ENCODE measurements at places on chromosomes 13 and 19. TPM values are rescaled to one million over a fixed set of nuclear protein-coding genes. Genes with fewer than 3 reads are reported as not detected.

DNA sequence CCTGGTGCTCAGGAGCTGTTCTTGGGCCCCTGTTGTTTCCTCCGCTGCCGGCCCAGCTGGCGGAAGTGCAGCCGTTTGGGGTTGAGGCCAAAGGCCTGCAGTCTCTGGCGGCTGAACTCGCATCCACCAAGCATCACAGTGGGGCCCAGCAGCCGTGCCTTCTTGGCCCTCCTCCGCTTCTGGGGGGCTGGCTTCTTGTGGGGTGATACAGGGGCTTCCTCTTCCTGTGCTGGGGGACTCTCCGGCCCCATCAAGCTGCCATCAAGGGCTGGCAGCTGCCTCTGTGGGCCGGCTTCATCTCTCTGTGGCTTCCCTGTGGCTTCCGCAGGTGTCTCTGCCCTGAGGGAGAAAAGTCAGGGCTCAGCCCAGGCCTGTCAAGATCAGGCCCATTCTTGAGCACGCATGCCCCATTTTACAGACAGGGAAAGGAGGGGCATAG is 10.3 kb downstream of the ATG4D start:
- no peak overlapping the region for H3K4me3 ChIP-seq
- H3K36me3 ChIP-seq: no peaks in the 10 kb centered on the region
- H3K27ac ChIP-seq: peak overlapping the region; percentile 35
- peak; percentile 46 for DNase-seq
- peaks cover 3% of the 10 kb centered on the region for H3K4me1 ChIP-seq
- no peaks in the 10 kb centered on the region for H3K27me3 ChIP-seq

GRCh38 chr19:14371301-14371821 is 9.9 kb upstream of the ADGRE5 start:
- peaks cover 12% of the 10 kb centered on the region for H3K4me1 ChIP-seq
- peak overlapping the region; percentile 75 for H3K27ac ChIP-seq
- DNase-seq: no peak
- H3K4me3 ChIP-seq: no peak overlapping the region

DNA sequence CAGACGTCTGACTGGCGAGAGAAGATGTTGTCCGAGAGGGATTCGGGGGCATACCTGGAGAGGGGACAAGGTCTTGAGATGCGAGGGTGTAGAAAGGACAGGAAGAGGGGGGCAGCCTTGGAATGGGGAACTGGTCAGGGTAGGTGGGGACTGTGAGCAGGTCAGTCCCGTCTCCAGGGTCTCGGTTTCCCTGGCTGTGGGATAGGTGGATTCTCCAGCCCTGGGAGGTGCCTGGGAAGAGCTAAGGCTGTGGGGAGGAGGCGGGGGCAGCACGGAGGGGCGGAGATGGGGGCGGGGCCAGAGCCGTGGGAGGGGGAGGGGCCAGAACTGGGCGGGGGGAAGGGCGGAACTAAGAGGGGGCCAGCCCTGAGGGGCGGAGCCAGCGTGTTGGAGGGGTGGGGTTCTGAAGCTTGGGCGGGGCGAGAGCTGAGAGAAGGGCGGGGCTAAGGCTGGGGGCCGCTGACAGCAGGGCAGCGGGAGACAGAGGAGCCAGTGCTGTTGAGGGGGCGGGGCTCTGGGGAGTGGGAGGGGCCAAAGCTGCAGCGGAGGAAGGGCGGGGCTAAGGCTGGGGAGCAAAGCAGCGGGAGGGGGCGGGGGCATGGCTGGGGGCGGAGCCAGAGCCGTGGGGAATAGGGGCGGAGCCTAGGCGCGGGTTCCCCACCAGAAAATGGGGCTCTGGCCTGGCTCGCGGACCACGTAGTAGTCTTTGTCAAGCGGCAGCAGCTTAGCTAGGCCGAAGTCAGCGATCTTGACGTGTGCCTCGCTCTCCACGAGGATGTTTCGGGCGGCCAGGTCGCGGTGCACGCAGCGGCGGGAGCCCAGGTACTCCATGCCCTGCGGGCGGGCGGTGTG is 9.5 kb upstream of the INSL3 start:
- H3K36me3 ChIP-seq: no peaks in the 10 kb centered on the region
- peak; percentile 82 for DNase-seq
- no peak overlapping the region for H3K27ac ChIP-seq
- no peak overlapping the region for H3K4me3 ChIP-seq

- H3K27me3 ChIP-seq: no peaks in the 10 kb centered on the region
- no peak overlapping the region for H3K27ac ChIP-seq
- no peaks in the 10 kb centered on the region for H3K4me1 ChIP-seq
- no peak for DNase-seq
Observed at GRCh38 chr13:21234526-21234925, 58.1 kb downstream of the MRPL57 start.

DNA sequence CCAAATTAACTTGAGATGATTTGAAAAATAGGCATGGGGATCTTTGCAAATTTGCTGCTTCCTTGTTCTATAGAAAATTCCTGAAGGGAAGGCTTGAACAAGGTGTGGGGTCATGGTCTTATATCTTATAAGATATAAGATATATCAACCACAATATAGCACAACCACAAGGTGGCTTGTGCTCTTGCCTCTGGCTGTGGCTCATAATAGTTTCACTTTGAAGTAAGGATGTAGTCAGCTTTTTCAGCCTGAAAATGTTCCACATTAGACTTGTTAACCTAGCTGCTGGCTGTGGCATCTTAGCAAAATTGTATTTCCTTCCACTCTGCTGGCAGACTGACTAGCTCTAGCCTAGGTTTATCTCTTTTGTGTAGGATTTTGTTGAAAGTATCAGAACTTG is 169.7 kb downstream of the KLF5 start:
- DNase-seq: no peak
- H3K27ac ChIP-seq: no peak overlapping the region
- no peaks in the 10 kb centered on the region for H3K4me1 ChIP-seq

DNA sequence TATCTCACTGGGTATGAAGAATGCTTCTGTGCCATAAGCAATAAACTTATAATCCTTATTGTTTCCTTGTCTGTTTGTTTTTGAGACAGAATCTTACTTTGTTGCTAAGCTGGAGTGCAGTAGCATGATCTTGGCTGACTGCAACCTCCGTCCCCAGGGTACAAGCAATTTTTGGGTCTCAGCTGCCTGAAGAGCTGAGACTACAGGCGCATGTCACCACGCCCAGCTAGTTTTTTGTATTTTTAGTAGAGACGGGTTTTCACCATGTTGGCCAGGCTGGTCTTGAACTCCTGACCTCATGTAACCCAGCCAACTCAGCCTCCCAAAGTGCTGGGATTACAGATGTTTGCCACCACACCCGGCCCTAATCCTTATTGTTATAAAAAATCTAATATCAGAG is 112.5 kb downstream of the MYO16 start:
- H3K27me3 ChIP-seq: no peaks in the 10 kb centered on the region
- no peak for DNase-seq
- H3K36me3 ChIP-seq: no peaks in the 10 kb centered on the region

DNA sequence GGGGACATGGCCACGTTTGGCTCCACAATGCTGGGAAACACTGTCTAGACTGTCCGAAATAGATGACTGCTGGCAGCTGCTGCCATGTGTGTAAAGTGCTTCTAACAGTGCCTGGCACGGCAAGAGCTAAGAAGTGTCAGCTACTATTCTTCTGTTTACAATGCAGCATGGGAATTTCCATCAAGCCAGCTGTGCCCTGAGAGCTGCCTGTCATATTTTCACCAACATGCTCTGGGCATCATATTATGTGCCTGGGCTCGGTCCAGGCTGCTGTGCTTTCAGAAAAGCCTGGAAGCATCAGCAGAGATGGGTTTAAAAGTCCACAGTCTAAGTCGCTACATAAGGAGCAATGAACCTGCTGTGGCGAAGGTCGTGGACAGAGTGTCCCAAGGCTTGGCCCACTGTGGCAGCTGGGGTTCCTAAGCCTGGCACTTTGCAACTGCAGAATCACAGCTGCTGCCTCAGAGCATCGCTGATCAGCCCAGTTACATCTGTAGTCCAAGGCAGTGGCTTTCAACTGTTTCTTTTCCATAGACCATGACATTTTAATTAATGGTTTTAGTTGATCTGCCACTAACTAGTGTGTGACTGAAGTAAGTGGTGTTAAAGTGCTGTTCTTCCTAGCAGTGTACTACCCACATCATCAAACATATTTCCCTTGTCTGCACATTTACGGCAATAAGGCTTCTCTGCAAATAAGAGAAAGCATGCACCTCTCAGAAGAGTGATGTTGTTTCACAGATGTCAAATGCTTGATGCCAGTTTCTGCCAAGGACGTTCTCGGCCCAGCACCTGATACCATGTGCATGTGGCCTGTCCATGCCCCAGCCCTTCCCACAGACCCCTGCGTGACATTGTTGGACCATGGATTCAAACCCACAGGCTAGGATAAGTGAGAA is 95.7 kb upstream of the C1QTNF9B start:
- peaks cover 8% of the 10 kb centered on the region for H3K4me1 ChIP-seq
- no peak overlapping the region for H3K27ac ChIP-seq
- H3K4me3 ChIP-seq: no peak overlapping the region
- no peak for DNase-seq
- no peaks in the 10 kb centered on the region for H3K36me3 ChIP-seq

DNA sequence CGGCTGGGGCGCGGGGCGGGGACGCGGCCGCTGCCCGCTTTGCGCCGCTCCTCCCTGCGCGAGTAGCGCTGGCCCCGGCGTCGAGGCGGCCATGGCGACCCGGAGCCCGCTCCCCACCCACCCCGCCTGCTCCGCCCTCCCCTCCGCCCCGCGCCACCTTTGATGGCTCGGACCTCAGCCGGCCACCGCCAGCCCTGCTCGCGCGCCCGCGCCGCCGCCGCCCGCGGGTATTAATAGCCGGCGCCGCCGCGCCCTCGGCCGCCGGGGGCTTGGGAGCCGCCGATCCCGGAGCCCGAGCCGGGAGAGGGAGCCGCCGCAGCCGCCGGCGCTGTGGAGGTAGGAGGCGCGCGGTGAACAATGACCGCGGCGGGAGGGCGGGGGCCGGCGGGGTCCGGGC is 261 bp downstream of the FARP1 start:
- peak overlapping the region; percentile 87 for H3K4me3 ChIP-seq
- peak overlapping the region; percentile 81 for H3K27ac ChIP-seq
- no peaks in the 10 kb centered on the region for H3K36me3 ChIP-seq
- peaks cover 5% of the 10 kb centered on the region for H3K27me3 ChIP-seq
- DNase-seq: no peak

- H3K27me3 ChIP-seq: no peaks in the 10 kb centered on the region
- H3K27ac ChIP-seq: no peak overlapping the region
- no peak for DNase-seq
- no peaks in the 10 kb centered on the region for H3K36me3 ChIP-seq
- H3K4me1 ChIP-seq: no peaks in the 10 kb centered on the region
- H3K4me3 ChIP-seq: no peak overlapping the region
Observed at GRCh38 chr19:35311901-35312665, 16.9 kb upstream of the CD22 start.

DNA sequence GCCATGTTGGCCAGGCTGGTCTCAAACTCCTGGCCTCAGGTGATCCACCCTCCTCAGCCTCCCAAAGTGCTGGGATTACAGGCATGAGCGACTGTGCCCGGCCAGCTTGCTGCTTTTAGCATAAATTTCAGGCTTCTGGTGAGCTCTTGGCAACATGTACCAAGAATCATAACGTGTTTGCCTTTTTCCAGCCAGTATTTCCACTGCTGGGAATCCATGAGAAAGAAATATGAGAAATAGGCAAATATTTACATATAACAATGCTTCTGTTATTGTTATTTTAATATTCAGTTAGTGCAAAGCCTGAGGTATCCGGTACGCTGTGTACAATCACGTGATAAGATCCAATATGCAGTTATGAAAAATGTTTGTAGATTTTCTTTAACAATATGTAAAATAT is 29.2 kb upstream of the CERS4 start:
- H3K36me3 ChIP-seq: no peaks in the 10 kb centered on the region
- no peak overlapping the region for H3K4me3 ChIP-seq
- DNase-seq: no peak
- no peaks in the 10 kb centered on the region for H3K4me1 ChIP-seq
- no peak overlapping the region for H3K27ac ChIP-seq

- no peaks in the 10 kb centered on the region for H3K27me3 ChIP-seq
- H3K4me3 ChIP-seq: no peak overlapping the region
- no peaks in the 10 kb centered on the region for H3K4me1 ChIP-seq
- no peak for DNase-seq
Observed at GRCh38 chr19:22733691-22734090, 50.3 kb downstream of the ZNF99 start.

DNA sequence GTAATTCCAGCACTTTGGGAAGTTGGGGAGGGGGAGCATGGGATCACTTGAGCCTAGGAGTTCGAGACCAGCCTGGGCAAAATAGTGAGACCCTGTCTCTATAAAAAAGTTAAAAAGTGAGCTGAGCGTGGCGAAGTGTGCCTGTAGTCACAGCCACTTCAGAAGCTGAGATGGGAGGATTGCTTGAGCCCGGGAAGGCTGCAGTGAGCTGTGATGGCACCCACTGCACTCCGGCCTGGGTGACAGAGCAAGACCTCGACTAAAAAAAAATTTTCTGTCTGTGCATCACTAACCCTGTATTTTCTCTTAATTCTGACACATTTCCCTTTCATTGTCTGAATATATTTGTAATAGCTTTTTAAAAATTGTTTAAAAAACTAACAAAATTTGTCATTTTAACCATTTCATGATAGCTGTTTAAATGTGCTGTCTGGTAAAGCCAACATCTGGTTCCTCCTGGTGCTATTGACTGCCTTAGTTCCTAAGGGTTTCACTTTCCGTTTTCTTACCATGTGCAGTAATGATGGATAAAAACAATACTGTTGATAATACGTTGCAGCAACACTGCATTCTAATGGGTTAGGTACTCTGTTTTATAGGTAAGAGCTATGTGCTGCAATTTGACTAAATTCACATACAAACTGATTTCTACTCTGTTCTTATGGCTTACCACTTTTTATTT is 29.7 kb downstream of the LATS2 start:
- peak overlapping the region; percentile 80 for H3K27ac ChIP-seq
- H3K27me3 ChIP-seq: no peaks in the 10 kb centered on the region
- DNase-seq: no peak
- peaks cover 48% of the 10 kb centered on the region for H3K4me1 ChIP-seq
- no peak overlapping the region for H3K4me3 ChIP-seq

Gene VSTM2B
- total RNA-seq: not detected

Gene JAK3
- total RNA-seq: 22.1 TPM

Gene TGFBR3L
- not detected for total RNA-seq

Gene PGLYRP1
- not detected for total RNA-seq

Gene RFPL4A
- not detected for total RNA-seq

Gene FGF21
- total RNA-seq: not detected

Gene RDH8
- total RNA-seq: not detected

Gene ATP4B
- not detected for total RNA-seq

Gene IL12RB1
- not detected for total RNA-seq
